Activated T-helper 1 cell treated with anti-CD3 and anti-CD28 coated beads, Interleukin-12 subunit alpha, Interleukin-12 subunit beta, Interleukin-2, Interleukin-4 antibody, amounts not matched to agents 30 ng/mL and 10 ng/mL and 1 ng/mL, durations not matched to agents 14 hours and 24 hours and 36 hours (primary cell): ENCODE measurements at places on chromosomes 3 and 15. TPM values are rescaled to one million over a fixed set of nuclear protein-coding genes. Genes with fewer than 3 reads are reported as not detected.

DNA sequence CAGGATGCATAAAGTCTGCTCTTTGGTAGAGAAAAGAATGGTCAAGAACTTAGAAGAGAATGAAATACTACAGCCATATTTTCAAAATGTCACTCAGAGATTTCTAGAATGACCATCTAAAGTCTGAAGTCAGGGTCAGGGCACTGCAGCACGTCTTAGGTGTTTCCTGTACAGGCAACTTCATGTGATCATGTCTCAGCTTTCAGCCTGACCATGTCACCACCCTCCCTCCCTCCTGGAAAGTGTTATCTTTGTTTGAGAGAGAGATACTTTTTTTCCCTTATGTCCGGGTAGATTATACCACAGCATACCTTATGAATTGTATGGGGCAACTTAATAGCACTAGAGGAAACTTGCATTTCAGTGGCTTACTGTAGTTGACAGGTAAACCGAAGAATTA is 558.0 kb upstream of the TGFBR2 start:
- no peaks in the 10 kb centered on the region for H3K36me3 ChIP-seq
- no peak overlapping the region for H3K4me3 ChIP-seq
- DNase-seq: no peak
- H3K4me1 ChIP-seq: no peaks in the 10 kb centered on the region

Gene ESYT3
- total RNA-seq: 0.34 and 0.44 TPM in 2 replicates

GRCh38 chr3:136893848-136894443 is 31.9 kb downstream of the NCK1 start:
- H3K4me3 ChIP-seq: no peak overlapping the region
- peaks cover 30% of the 10 kb centered on the region for H3K4me1 ChIP-seq
- peaks cover 32% of the 10 kb centered on the region for H3K36me3 ChIP-seq
- no peak for DNase-seq
- H3K27me3 ChIP-seq: no peaks in the 10 kb centered on the region

Gene NSUN3
- total RNA-seq: 18.8 and 19.7 TPM in 2 replicates

DNA sequence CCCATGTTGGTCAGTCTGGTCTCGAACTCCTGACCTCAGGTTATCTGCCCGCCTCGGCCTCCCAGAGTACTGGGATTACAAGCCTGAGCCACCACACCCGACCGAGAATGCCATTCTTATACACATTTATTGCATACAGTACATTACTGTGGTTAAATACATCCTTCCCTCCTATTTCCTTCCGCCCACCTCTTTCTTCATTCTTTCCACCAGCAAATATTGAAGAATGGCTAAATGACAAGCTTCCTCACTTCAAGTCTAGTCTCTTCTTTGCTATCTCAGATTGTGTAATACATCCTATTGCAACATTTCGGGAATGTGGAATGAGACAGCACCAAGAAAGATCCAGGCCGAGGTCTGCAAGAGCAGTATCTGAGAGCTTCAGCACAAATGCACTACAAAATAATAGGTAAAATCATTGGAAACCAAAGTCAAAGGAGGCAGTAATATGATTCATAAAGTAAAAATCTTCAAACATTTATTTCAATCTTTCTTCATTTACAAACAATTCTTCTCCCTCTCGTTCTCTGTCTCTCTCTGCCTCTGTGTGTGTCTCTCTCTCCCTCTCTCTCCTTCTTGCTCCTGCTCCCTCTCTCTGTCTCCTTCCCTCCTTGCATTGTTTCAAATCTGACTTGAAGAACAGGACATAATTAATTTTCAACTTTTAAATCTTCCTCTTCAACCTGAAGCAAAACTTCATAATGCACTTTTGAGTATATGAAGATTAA is 94.7 kb upstream of the TGFBR2 start:
- H3K4me1 ChIP-seq: peaks cover 8% of the 10 kb centered on the region
- no peak overlapping the region for H3K4me3 ChIP-seq
- DNase-seq: no peak
- no peaks in the 10 kb centered on the region for H3K27me3 ChIP-seq
- H3K36me3 ChIP-seq: no peaks in the 10 kb centered on the region

Gene ACP3
- total RNA-seq: not detected in 2 replicates

DNA sequence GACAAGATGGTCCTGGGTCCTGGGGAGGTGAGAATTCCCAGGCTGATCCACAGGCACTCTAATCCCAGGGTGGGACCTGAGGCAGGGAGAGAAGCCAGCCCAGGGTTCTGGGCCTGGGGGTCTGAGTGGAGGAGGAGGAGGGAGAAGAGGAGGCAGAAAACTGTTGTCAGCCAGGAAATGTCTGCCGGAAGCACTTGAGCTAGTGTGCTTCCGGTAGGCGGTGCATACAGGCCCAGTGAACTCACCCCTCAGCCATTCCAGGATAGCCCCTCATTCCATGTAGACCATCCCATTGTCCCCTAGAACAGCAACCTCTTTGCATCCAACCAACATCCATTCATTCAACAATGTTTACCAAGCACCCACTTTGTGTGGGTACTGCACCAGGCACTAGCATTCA is 47.9 kb upstream of the LCTL start:
- no peaks in the 10 kb centered on the region for H3K36me3 ChIP-seq
- H3K4me1 ChIP-seq: no peaks in the 10 kb centered on the region
- H3K4me3 ChIP-seq: no peak overlapping the region
- H3K27ac ChIP-seq: peak overlapping the region; percentile 52

- H3K36me3 ChIP-seq: peaks cover 20% of the 10 kb centered on the region
- H3K4me3 ChIP-seq: no peak overlapping the region
- peaks cover 20% of the 10 kb centered on the region for H3K4me1 ChIP-seq
- H3K27ac ChIP-seq: no peak overlapping the region
Observed at GRCh38 chr15:59223736-59224135, 17.1 kb downstream of the LDHAL6B start.

Gene LYZL4
- not detected in 2 replicates for total RNA-seq

DNA sequence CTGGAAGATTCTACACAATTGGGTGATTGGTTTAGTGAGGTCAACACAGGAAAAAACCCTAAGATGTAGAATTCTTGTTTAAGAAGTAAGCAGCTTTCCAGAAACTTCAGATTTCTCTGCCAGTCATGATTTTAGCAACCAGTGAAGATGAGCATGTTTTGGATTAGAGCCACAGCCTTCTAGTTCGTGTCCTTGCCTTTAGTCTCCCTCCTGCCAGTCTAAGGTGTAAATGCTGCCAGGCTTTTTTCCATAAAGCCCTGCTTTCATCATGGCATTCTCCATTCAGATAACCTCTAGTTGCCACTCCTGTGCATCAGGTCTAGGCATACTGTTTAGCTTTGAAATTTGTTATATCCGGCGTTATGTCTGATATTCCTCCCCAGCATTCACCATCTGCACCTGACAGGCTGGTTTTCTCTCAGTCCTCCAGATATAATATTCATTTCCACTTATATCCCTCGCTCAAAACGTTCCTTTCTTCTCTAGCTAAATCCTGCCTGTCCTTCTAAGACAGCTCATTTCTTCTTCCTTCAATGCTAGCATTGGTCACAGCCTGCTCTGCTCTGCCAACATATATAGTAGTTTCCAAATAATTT is 37.4 kb downstream of the SYN2 start:
- DNase-seq: no peak
- no peaks in the 10 kb centered on the region for H3K4me1 ChIP-seq
- H3K27me3 ChIP-seq: peaks cover 16% of the 10 kb centered on the region
- H3K4me3 ChIP-seq: no peak overlapping the region
- no peak overlapping the region for H3K27ac ChIP-seq
- H3K36me3 ChIP-seq: no peaks in the 10 kb centered on the region

GRCh38 chr15:30939161-30939560 is 35.4 kb downstream of the FAN1 start:
- no peak for DNase-seq
- no peaks in the 10 kb centered on the region for H3K27me3 ChIP-seq
- H3K27ac ChIP-seq: no peak overlapping the region
- H3K4me1 ChIP-seq: peaks cover 1% of the 10 kb centered on the region
- H3K36me3 ChIP-seq: peaks cover 30% of the 10 kb centered on the region

Gene SLC12A1
- total RNA-seq: not detected in 2 replicates
